Common myeloid progenitor, CD34-positive (primary cell): ENCODE measurements at places on chromosomes 1 and 21.

DNA sequence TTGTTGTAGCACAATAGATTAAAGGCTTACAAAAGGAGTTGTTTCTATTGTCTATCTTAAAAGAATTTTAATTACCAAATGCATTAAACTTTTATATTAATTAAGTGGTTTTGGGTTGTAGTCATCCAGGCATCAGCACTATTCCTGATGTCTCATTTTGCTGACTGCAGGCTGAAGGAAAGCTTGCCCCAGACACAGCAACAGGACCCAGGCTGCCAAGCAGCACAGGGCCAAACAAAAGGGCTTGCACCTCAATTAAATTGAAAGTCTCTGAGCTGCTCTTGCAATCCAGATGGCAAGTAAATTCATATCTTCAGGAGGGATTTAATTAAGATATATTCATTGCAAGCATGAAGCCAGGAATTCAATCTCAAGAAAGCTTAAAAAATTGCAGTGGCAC lies 80.7 kb upstream of the CHODL start:
- DNase-seq, result no peak

GRCh38 chr1:2787163-2787911 lies 14.2 kb downstream of the TTC34 start:
- DNase-seq, result no peak

GRCh38 chr1:247552231-247552630 lies 3.3 kb downstream of the GCSAML start:
- DNase-seq, result no peak

- no peak for DNase-seq
Measured at GRCh38 chr1:205579711-205580110, 52.1 kb downstream of the ELK4 start.

DNA sequence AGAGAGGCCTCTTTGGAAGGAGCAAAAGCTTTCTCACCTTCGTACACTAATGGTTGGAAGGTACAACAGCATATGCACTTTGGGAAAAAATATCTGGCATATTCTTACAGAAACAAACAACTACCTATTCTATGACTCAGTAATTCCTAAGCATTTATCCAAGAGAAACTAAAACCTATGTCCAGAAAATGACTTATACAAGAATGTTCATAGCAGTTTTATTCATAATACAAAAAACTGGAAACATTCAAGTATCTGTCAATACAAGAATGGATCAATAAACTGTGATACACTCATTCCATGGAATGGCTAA lies 8.2 kb downstream of the NBPF1 start:
- DNase-seq, result no peak

DNA sequence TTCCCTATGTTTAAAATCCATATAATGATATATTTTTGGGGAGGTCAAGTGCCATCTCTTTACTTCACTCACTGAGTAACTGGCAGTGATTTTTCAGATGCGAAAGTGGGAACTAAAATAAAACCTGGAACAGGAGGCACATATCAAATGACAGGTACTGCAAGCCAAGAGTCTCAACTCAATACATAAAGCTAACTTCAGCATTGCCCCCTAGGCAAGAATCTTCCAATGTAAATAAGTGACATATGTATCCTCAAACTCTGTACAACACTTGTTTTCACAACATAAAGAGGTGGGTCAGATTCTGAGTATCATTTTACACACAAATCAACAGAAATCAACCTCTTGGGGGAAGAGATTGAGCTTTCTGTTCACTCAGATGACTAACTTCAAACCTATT lies 18.1 kb downstream of the DCAF8 start:
- no peak for DNase-seq

- no peak for DNase-seq
Measured at GRCh38 chr21:32192291-32193097, 86.4 kb downstream of the MIS18A start.

DNA sequence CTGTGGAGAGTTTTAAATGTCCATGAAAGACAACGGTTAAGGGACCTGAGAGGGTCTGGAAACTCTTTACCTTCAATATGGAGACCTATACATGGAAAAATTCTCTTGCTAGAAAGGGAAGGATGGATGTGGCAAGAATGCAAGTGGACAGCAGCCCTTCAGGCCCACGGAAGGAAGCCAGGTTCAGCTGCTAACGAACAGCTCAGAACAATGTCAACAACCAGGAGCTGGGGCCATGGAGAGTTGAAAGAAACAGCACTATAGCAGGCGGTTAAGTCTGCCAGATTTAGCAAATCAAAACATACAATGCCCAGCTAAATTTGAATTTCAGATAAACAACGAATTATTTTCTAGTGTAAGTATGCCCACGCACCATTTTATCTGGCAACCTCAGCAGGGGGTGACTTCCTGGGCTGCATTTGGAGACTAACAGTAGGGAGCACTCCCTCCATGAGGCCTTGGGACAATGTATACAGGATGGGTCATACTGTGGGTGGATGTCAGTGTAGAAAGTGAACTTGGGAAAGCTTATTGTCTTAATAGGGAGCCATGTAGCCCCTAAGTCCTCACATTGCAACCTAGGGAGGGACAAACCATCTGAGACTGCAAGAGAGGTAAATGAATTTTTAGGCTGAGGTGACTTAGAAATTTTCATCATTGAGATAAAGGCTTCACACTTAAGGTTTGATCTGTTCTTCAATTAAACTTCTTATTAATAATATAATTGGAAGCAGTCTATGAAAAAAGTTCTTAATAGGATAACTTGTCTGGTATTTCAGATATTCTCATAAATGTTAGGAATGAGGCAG lies 7.8 kb upstream of the H3-3A start:
- no peak for DNase-seq

DNA sequence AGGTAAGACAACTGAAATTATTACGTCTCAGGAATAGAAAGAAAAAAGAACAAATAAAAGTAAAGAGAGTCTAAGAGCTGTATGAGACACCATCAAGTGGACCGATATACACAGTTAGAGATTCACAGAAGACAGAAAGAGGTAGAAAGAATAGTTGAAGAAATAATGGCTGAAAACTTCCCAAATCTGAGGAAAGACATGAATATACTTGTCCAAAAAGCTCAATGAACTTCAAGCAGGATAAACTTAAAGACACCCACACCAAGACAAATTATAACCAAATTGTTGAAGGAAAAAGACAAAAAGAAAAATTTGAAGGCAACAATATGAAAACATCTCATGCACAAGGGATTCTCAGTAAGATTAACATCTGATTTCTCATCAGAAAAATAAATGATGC lies 19.6 kb upstream of the WNT3A start:
- DNase-seq, result no peak

DNA sequence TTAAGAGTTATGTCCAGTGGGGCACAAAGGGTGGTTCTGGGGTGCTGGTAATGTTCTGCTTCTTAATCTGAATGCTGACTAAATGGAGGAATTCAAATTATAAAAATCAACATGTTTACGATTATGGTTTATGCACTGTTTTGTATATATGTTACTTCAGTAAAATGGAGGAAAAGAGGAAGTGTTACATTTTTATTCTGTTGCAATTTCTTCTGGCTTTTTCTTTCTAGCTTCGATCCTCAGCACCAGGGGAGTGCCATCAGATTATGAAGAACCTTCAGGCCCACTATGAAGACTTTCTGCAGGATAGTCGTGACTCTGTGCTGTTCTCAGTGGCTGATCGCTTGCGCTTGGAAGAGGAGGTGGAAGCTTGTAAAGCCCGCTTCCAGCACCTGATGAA lies 105.5 kb downstream of the MACF1 start:
- DNase-seq, result no peak
